ENCODE measurements at places on chromosomes 5 and 9. TPM values are rescaled to one million over a fixed set of nuclear protein-coding genes. Genes with fewer than 3 reads are reported as not detected.

DNA sequence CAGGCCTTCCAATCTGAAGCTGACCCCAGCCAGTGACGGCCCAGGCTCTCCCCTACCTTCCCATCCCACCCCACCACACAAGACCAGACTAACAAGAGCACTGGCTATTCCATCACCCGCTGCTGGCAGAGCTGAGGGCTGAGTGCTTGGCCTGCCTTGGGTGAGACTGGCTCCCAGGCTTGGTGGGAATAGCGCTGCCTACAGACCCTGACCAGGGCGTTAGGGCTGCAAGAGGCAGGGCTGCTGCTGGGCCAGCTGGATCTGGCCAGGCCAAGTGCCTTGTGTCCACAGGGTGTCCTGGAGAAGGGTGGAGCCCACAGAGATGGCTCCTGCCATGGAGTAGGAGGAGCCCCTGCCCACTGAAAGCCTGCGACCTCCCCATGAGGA lies 31.6 kb upstream of the ANGPTL2 start:
- no peak for DNase-seq

DNA sequence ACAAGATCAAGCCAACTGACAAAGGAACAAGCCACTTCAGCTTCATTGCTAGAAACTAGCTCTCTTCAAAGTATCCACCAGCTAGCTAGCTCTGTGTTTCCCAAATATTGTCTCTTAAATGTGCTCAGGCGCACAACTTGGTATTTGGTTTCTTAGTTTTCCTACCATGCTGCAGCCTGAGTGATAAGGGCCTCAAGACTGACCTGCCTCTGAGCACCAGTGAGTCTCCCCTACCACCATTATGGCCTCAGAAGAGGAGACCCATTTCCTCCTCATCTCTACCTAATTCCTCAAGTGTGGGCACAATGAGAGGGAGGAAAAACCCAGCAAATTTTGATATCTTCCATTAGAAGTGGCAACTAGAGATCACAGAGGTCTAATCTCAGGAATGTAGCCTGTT lies 34.6 kb upstream of the KIF2A start:
- no peak for DNase-seq

DNA sequence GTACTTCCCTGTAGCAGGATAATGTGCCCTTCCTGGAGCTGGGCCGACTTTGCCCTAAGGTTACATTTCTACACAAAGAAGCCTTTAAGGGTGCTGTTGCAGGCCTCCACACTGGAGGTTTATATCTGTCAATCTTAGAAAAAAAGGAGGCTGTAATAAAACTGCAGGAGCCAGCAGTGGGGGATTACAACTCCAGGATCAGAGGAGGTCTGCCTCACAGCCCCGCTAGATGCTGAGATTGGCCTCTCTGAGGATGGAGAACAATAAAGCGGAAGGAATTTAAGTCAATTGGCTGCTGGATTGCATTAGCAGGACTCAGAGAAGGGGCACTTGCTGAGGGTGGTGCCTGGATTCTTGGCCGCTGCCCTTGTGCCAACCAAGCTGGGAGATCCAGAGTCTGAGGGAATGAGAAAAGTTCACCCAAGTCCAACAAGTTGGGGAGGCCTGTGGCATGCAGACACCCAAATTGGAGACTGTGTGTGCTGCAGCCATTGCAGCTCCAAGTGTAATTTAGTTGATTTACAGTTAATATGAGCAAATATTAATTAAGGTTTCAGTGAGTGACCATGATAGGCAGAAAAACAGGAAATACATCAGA lies 99.0 kb upstream of the SSBP2 start:
- DNase-seq, result no peak

GRCh38 chr5:180086816-180087399 lies 15.3 kb upstream of the RNF130 start:
- no peak for DNase-seq

DNA sequence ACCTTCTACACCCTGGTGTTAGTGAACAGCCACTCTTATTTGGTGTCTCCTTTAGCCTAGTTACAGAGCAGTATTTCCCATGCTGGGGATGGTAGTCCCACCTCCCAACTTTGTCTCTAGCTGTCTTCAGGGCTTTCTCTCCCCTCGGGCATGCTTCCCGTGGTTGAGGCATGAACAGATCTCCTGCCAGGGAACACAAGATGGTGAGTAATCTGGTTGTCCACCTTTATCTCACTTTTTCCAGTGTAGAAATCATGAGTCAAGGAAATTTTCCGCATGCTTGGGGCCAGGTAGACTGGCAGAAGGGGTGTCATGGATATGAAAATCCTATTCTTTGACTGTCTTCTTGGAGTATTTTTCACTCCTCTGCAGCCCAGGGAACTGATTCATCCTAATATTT lies 532.9 kb downstream of the ANXA1 start:
- DNase-seq, result peak; percentile 74

DNA sequence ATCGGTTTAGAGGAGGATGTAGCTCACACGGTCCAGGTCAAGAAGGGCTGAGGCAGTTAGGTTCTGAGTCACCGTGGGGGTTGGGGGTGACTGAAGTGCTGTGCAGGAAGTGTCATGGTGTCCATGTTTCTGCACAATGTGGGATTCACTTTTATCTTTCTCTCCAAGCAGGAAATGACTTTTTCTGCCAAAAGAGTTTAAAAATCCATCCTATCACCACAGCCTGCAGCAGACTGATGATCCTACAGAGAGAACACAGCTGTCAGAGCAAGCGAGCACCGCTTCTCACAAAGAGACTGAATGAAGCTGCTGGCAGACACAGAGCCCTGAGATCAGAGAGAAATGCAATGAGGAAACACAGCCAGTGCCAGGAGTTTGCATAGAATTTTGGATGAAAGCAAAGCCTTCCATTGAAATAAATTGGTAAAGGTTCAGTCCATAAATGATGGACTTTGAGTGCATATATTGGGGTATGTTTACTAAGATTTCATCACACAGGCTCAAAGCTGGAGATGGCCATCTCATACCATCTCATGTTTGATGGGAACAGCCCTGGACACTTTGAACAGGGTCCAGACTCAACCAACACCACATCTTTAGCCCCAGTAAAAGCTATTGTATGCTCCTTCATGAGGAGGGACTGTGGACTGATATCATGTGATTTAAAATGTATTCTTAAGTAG lies 213.9 kb upstream of the FBXL7 start:
- DNase-seq, result no peak

The TMEM174 gene
- not detected for total RNA-seq

The MSMP gene
- total RNA-seq, result 145 TPM

Data from PC-3 (cell line).